ENCODE measurements at places on chromosomes 12 and 14. TPM values are rescaled to one million over a fixed set of nuclear protein-coding genes. Genes with fewer than 3 reads are reported as not detected.

GRCh38 chr12:65997056-65997455 is 133.5 kb downstream of the LLPH start:
- no peak for DNase-seq

DNA sequence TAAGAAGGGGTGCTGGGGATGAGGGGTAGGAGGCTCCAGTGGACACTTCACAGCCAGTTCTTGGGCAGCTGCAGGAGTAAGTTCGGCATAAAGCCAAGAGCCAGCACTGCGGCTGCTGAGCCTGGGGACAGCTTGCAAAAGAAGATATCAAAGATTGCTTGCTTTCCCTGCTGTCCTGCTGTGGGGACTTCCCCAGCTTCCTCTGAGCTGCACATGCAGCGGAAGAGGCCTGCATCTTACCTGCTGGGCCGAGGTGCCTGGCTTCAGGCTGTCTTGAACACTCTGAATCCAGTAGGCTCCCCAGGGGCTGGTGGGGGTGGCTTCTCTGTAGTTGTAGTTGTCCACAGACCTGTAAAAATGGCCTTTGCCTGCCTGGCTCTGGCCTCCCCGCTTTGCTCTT is 1.3 kb downstream of the CHGA start:
- no peak for DNase-seq

Gene ALG10
- 6.6 TPM for total RNA-seq

Gene SPX
- not detected for total RNA-seq
